ENCODE measurements at places on chromosomes 13 and 19.

GRCh38 chr19:45862271-45862563 is 730 bp downstream of the SYMPK start:
- DNase-seq: no peak

DNA sequence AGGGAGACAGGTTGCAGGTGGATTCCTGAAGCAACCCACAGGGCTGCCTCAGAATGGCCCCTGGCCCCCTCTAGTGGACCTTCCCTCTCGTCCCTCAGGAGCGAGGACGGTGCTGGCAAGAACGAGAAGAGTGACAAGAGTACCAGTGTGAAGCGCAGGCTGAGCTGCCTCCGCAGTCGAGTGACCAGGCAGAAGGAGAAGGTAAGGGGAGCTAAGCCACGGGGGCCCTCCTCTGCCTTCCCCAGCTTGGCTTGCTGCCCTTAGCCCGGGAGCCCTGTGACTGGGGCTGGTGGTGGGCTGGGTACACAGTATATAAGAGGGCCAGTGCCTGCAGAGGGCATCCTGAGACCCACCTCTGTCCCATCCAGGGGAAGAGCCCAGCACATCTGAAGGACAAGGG is 34.0 kb downstream of the ARHGEF18 start:
- DNase-seq: no peak

DNA sequence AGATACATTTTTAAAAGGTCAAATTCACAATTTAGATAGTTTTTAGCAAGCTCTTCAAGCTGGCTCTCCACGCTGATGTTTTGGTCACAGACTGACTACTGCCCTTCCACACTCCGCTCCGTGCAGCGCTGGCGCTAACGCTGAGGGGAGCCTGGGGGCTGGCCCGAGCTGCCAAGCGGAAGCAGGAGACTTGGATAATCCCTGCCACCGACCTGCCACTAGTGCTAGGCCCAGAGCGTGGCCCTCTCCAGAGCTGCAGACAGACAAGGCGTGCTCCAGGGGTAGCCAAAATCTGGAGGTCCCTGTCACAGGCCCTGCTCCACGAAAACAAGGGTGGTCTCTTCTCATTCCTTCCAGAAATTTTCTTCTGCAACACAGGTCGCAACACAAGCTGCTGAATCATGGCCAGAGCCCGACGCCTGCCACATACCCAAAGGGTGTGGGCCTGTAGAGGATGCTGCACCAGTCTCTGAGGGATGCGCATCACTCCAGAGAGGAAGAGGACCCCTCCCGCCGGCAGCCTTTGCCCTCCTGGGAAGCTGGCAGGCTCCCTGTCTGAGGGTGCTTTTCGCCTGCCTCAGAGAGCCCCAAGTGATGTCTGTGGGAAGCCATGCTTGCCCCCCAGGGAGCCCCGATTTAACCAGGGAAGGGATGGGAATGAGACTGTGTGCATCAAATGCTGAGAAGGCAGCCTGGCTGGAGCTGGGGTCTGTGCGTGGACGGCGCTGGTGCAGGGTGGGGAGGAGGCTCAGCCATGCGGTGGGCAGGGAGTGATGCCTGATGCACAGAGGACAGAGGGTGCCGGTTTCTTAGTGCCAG is 21.6 kb downstream of the CAPS start:
- DNase-seq: no peak

- DNase-seq: no peak
These were observed 312 bp downstream of the GSK3A start for GRCh38 chr19:42242069-42242511.

DNA sequence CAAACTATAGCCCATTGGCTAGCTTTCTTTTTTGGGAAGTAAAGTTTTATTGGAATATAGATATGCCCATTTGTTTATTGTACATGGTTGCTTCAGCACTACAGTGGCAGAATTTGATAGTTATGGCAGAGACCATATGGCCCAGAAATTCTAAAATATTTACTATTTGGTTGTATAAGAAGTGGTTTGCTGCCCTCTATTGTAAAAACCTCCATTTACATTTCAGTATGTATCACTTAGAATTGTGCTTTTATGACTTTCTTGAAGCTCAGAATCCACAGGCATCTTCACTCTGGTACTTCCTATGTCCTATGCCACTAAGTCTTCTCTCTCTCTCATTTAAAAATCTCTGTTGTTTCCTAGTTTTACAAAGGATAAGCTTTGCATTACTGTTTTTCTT is 37.7 kb downstream of the DLEU7 start:
- DNase-seq: no peak

DNA sequence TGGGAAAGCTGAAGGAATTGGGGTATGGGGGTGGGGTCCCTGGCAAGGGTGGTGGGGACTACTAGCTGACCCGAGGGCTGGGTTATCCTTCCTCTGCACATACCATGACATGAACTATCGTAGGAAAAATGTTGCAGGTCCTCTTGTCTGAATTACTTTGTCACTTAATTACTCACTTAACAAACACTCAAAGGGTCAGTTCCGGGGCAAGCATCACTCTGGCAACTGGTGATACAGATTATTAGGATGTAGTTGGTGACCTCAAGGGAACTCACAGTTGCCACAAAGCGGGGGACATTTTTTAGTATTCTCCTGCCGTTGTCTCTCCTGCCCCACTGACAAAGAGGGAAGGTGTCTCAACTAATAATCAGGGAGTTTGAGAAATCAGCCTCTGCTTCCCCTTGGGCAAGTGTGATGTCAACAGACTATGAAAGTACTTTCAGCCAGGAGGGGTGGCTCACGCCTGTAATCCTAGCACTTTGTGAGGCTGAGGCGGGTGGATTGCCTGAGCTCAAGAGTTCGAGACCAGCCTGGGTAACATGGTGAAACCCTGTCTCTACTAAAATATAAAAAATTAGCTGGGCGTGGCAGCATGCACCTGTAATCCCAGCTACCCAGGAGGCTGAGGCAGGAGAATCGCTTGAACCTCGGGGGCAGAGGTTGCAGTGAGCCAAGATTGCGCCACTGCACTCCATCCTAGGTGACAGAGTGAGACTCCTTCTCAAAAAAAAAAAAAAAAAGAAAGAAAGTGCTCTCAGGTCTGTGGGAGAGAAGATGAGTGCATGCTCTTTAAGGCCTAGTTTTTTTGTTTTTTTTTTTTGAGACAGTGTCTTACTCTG is 10.3 kb downstream of the DNAJB1 start:
- DNase-seq: no peak

DNA sequence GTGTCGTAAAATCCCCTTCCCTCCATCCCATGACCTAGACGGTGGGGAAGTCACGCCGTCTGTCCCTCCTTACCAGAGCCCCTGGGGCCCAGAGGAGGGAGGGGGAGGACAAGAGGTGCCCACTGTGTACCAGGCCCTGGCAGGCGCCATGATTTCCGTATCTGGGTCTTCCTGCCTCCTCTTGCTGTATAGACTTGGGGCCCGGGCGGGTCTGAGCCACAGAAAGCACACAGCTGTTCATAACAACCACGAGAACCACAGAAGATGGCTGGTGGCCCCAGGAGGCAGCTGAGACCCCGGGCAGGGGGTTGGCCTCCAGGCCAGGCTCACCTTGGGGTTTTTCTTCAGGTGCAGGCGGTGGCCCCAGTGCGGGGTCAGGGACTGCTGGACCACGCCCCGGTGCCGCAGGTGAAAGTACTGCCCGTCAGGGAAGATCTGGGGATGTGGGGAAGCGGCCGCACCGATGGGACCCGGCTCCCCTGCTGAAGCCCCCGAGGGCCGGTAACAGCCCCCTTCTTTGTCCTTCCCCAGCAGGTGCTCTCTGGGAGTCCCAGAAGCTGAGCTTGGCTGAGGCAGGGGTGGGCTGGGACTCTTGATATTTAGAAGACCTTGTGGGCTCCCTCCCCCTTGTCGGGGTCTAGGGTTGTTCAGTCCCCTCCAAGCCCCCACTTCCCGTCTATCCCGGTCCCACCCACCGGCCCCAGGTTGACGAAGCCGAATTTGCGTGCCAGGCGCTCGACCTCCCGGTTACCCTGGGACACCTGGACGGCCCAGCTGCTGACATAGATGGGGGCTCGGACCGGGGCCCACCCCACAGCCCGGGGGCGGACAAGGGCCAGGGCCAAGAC is 463 bp downstream of the PCSK4 start:
- DNase-seq: no peak

DNA sequence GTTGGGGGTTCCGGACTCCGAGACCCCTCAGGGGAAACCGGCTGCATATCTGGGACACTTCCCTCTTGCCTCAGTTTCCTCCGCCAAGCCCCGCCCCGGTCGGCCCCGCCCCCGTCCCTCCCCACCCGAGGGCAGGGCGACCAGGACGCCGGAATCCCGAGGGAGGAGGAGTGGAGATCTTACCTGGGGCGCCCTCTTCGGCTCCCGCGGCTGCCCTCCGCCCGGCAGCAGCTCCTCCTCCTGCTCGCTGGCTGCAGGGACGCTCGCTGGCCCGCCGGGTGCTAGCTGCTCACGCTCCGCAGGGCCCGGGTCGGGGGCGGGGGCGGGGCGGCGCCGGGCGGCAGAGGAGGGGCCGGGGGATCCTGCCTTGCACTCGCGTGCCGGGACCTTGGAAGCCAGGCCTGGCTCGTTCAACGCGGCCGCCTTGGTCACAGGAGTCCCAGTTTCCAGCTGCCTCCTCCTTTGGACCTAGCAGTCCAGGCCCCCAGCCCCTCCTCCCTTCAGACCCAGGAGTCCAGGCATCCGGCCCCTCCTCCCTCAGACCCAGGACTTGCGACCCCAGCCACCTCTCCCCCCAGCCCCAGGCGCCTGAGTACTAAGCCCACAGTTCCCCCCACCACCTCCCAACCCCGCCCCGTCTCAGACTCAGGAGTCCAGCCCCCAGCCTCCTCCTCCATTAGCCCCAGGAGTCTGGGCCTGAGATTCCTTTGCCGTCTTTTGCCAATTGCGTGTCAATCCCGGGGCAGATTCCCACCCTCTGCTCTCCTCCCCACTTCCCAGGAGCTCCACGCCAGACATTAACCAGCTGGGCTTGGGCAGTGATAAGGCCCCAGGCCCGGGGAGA is at the start of gene NTF4:
Gene NTF4 (minus strand): TSS at position 51 of the 844 bp plus-strand sequence. CDS start 2,821 bp downstream, outside the sequence.
- no peak for DNase-seq

- DNase-seq: no peak
These were observed at the start of gene CACNG8 for GRCh38 chr19:53962887-53963431. TSS of gene CACNG8 (plus strand) at chr19:53962937.

DNA sequence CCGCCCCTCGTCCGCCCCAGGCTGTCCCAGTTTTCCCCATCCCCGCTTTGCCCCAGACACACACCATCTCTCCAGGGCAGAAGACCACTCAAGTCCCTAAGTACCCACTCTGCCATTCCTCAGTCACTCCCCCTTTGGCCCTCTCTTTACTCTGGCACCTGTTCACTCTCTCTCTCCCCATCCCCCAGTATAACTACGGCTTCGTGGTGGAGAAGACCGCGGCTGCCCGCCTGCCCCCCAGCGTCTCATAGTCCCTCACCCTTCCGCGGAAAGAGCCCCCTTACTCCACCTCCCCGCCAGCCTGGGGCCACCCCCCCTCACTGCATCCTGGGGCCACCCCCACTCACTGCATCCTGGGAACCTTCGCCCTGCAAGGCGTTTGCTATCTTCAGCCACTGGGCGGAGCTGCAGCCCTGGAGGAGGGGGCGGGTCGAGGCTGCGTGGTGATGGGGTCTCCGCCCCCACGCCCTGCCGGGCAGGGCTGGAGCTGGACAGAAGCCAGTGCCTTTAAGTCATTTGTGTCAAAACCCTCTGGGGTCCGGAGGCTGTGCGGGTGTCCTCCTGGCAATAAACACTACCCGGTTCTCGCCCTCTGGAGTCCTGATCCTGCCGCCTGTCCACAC is 5.0 kb downstream of the MVB12A start:
- DNase-seq: no peak

DNA sequence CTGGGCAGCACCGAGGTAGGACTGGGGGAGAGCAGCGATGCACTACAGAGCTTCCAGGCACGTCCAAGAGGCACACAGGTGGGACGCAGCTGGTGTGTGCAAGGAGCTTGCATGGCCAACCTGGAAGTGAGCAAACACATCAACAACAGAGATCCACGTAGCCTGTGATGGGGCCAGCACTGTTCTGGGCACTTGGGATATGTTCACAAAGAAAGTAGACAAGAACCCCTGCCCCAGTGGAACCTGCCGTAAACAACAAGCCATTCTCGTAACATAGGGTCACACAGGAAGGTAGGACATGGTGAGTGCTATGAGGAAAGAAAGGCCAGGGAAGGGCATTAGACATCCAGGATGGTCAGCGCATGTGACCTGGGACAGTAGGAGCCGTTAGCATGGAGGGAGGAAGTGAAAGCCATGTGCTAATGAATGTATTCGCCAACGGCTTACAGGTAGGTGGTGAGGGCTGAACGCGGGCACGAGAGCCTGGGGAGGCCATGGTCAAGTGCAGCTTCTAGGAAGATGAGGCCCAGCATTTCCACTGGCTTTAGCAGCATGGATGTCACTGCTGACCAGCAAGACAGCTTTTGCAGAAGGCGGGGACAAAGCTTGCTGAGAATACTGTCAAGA is 105.5 kb downstream of the TEX26 start:
- no peak for DNase-seq

GRCh38 chr13:78777976-78778375 is 119.0 kb upstream of the OBI1 start:
- no peak for DNase-seq

DNA sequence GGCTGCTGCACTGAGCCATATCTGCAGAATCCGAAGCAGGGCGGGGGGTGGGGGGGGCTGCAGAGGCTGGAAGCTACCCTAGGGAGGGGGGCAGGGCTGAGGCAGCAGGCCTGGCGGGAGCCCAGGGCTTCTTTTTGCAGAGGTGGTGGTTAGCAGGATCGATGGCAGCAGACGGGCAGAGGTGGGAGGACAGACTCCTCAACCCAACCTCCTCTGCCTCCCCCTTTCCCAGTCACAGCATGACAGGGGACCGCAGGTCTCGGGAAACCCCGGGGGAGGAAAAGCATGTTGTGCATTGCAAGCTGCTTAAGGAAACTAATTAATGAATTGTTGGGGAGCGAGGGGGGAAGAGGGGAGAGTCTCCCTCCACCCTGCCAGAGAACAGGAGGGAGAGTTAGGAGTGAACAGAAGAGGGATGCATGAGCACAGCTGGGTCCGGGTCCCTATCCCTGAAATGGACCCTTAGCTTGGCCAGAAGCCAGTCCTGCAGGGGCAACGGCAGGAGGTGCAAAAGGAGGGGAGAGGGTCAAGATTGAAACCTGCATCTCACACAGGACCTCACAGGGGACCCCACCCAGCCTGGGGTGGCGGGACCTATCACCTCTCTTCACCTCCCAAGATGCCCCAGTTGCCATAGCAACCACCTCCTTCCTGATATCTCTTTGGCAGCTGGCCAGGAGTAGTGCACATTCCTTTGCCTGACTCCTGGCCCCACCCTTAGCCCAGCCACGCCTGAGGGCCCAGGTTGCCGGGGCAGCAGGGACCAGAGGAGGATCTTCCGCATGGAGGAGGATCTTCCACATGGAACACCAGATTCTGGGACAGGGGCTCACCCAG is 1.8 kb downstream of the FXYD7 start:
- no peak for DNase-seq

- DNase-seq: no peak
These were observed 5.3 kb upstream of the EPSTI1 start for GRCh38 chr13:42997381-42997780.

GRCh38 chr13:74761801-74762757 is 627.9 kb upstream of the KLF12 start:
- DNase-seq: no peak

DNA sequence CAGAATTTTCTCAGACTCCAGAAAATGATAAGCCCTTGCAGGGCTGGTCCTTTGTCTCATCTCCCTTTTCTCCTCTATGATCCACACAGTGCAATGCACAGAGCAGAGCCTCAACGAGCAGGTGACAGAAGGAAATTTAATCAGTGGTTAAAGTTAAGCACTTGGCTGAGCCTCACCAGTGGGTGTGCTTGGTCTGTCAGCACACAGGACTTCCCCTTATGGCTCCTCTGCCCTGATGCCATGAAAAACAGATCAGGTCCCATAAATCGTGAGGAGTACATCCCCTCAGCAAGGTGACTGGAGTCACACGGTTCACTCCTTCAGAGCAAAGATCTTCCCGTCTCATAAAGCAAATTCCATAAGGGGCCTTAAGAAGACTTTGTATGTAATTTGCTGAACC is 818.2 kb downstream of the UQCRFS1 start:
- DNase-seq: no peak

GRCh38 chr13:81957121-81957520 is 1616.2 kb upstream of the SPRY2 start:
- DNase-seq: no peak

Data from stimulated activated CD8-positive, alpha-beta memory T cell treated with anti-CD3 and anti-CD28 coated beads, Interleukin-7, amount 100 ng/mL, for 4 hours (primary cell).